ENCODE measurements at places on chromosomes 12 and 14.

DNA sequence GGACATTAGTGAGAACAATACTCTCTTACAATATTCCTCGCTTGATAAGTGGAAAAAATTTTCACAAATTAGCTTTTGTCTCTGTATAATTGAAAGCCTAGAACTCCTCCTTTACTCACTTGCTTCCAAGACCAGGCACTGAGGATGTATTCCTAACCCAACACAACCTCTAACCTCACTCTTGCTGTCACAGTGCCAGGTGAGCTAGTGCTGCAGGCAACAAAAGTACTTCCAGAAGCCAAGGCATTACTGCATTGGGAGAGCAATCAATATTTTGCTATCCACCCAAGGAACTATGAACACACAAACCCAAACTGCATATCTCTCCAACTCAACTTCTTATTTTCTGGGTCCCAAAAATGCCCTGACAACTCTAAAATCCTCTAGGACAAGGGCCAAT, 1081.0 kb downstream of the VRK1 start:
- no peak for DNase-seq

GRCh38 chr14:54489318-54489683, 521 bp upstream of the GMFB start:
- DNase-seq = no peak

DNA sequence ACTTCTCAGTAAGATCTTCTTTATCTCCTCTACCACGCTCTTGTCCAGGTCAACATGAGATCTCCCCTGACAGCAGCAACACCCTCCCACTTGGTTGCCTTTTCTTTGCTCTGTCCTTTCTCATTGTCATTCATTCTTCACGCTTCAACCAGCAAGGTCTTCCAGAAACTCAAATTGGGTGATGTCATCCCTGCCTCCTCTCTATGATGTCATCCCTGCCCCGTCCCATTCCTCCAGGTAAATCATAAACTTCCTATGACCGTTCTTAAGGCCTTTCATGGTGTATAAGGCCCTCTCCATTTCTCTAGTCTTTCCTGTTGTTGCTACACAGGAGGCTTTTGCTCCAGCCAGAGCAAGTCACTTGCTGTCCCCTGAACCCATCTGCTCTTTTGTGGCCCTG, 17.7 kb upstream of the TUNAR start:
- DNase-seq = no peak

DNA sequence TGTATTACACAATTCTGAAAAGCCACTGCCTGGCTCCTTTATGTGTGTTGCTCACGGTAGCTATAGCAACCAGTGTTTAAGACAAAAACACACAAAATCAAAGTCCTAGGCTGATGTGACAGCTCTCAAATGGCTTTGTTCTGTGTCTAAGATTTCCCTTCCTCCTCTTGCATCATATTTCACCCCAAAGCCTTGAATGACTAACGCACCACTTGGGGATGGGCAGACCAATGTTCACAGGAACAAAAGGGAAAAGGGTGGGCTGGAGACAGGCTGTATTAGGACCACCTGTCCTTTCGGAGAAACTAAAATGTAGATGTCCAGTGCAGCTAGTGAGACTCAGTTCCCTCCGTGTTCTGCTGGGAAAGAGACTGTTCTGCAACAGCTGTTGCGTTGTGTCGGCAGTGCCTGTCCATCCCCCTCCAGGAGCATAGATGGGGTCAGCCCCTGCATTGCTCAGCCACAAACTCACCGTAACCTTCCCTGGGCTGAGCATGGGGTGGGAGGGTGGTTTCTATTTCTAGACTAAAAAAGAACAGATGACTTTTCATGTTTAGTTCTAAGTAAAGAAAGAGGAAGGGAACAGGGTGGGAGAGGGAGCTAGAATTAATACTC, 26.8 kb upstream of the DAAM1 start:
- DNase-seq = no peak

- peak; percentile 26 for DNase-seq
Measured at GRCh38 chr12:52879394-52880351, 25.2 kb downstream of the KRT8 start.

- DNase-seq = no peak
Measured at GRCh38 chr12:99381992-99382391, 265.6 kb upstream of the GARIN6 start.

DNA sequence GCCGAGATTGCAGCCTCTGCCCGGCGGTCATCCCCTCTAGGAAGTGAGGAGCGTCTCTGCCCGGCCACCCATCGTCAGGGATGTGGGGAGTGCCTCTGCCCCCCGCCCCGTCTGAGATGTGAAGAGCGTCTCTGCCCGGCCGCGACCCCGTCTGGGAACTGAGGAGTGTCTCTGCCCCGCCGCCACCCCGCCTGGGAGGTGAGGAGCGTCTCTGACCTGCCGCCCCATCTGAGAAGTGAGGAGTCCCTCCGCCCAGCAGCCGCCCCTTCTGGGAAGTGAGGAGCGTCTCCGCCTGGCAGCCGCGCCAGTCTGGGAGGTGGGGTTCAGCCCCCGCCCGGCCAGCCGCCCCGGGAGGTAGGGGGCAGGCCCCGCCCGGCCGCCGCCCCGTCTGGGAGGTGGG, 544.0 kb downstream of the CCER1 start:
- DNase-seq = no peak

- no peak for DNase-seq
Measured at GRCh38 chr14:76236172-76237130, 84.7 kb downstream of the GPATCH2L start.

DNA sequence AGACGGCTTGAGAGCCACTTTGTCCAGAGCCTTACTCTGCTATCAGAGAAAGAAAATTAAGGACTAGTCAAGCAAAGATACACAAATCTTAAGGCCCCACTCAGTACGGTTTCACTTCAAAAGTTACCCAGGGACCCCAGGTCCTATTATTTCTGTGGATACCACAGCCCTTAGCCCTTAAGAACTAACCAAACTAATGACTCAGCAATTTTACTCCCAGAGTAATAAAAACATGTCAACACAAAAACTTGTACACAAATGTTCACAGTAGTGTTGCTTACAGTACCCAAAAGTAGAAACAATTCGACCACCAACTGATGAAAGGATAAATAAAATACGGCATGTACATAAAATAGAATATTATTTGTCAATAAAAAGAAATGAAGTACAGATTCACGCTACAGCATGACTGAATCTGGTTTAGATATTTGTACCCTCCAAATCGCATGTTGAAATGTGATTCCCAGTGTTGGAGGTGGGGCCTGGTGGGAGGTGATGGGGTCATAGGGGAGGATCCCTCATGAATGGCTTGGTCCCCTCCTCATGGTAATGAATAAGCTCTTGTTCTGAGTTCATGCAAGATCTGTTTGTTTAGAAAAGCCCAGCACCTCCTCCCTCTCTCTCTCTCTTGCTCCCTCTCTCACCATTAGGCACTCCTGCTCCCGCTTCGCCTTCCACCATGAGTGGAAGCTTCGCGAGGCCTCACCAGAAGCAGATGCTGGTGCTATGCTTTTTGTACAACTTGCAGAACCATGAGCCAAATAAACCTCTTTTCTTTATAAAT, 30.5 kb downstream of the AREL1 start:
- no peak for DNase-seq

DNA sequence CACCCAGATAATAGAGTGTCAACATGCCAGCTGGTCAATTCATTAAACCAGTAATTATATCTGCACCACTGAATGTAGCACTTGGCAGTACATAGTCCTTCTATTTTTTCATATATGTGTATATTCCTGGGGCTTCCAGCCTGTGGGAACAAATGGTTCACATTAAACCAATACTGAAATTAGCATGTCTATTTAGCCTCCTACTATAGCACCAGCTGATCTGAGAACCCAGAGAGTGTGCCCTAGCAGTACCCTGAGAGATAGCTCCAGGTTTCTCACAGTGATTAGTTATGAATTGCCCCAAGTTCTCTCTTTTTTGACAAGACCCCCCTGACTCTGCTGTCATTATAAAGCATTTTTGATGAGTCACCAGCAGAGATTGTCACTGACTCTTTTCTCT, 1097.3 kb upstream of the FLRT2 start:
- DNase-seq = no peak

DNA sequence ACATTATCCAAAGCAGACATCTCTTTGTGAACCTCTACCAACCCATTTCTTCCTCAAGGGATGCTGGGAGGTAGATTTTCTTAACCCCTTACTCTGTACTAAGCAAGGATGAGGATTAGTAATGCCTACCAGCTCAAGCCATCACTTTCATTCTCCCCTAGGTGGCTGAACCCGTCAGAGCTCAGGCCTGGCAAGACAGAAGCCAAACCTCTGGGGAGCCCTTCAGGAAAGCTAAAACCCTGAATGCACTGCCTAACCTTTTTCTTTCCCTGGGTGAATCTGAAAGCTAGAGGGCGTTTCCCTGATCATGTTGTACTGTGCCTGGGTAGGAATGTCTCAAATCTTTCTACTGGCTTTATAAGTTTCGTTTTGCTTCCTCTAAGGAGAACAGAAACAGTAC, 617.3 kb downstream of the RPL10L start:
- DNase-seq = no peak

- DNase-seq = no peak
Measured at GRCh38 chr12:41362510-41362909, 174.4 kb downstream of the PDZRN4 start.

- no peak for DNase-seq
Measured at GRCh38 chr12:3557791-3558620, 67.0 kb downstream of the PRMT8 start.

GRCh38 chr12:67747869-67748742, 99.6 kb downstream of the DYRK2 start:
- DNase-seq = no peak

DNA sequence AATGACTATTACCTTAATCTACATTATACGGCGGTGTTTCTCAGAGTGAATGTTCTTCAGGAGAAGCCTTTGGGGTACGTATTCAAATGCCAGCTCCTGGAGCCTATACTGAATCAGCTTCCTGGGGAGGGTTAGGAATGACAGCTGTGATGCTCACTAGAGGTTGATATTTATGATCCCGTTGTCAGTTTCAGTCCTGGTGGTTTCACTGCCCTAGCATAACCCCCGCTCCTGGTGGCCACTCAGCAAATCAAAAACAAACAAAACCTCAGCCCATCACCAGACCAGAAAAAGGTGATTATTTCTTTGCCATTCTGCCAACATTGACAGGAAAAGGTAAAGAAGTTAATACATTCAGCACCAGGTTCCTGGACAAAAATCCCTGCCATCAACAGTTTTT, 136.5 kb upstream of the CRY1 start:
- no peak for DNase-seq

- no peak for DNase-seq
Measured at GRCh38 chr14:65958664-65959562, 527.3 kb upstream of the CCDC196 start.

DNA sequence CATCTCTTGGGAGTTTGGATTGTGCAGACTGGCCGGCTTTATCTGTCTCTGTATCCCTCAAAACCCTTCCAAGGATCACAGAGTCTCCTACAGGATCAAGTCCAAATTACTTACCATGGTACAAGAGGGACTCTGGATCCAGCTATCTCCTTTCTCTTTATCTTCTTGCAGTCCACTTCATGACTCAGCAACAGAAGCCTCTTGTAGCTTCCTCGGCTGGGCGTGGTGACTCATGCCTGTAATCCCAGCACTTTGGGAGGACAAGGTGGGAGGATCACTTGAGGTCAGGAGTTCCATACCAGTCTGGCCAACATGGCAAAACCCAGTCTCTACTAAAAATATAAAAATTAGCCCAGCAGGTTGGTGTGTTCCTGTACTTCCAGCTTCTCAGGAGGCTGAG, 189.7 kb downstream of the BCAT1 start:
- DNase-seq = no peak

DNA sequence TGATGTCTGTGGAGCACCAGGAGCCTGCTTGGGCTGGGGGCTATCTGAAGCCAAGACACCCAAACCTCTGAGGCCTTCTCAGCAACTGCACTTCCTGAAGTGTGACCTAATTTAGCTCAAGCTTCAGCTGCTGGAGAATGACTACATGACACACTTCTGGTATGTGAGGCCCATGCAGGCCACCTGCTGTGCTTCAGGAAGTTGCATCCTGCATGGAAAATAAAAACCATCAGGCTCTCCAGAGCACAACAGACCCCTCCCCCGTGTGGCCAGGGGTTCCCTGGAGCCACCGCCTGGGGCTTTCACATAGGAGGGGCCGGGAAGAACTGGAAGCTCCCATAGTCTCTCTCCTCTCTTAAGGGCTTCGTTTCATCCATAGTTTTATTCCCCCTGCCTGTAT, 217.7 kb downstream of the SLC15A4 start:
- DNase-seq = no peak

GRCh38 chr12:2319737-2320506, 267.1 kb downstream of the CACNA1C start:
- no peak for DNase-seq

GRCh38 chr14:53168786-53169185, 15.7 kb upstream of the DDHD1 start:
- no peak for DNase-seq

DNA sequence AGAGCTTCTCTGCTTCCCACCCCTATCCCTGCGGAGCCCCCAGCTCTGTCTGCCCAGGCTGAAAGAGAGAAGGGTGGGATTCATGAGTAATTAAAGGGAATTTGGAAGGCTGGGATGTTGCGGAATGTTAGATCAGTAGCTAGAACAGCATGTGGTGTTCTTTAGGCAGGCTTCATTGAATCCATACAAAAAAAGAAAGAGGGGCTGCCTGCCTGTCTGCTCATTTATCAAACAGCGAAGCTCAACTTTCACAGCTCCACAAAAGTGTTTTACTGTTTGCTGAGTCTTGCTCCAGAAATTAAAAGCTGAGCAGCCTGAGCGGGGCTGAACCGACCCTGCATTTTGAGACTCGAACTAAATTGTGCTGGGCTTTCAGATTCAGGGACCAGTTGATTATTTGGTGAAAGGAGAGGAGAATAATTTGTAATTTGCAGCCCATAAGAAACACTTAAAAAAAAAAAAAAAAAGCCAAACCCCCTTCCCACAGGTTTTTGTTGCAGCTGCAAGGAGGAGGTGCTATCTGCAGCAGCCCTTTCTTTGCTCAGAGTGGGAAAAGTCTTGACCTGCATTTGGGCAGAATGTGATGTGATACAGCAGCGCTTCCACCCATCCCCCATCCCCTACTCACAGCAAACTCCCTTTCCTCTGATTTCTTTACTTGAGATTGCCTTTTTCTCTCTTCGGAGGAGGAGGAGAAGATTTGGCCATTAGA, 89.7 kb downstream of the RFX4 start:
- DNase-seq = no peak

DNA sequence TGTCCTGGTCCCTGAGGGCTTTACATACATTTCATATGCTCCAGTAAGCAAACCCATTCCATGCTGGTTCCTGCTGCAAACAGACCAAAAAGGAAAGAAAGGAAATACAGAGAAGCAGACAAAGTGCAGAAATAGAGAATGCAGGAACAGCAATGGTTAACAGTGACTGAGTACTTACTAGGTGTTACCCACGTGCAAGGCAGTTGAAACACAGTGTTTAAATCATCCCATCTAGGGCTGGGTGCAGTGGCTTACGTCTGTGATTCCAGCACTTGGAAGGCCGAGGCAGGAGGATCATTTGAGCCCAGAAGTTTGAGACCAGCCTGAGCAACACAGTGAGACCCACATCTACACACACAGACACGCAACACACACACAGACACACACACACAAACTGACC, 21.2 kb upstream of the NINJ2 start:
- no peak for DNase-seq

- no peak for DNase-seq
Measured at GRCh38 chr14:58772794-58773620, 135.2 kb downstream of the DACT1 start.

Measured in GDM1 (cell line).